Activated effector memory CD4-positive, alpha-beta T cell treated with Interleukin-2 at 50 U/mL for 16 hours (primary cell): ENCODE measurements at places on chromosomes 11 and 22.

- no peak for DNase-seq
Observed at GRCh38 chr22:48301421-48301820, 1526.3 kb downstream of the BRD1 start.

GRCh38 chr11:19931141-19931770 lies 218.6 kb downstream of the NAV2 start:
- DNase-seq: no peak

- DNase-seq: no peak
Observed at GRCh38 chr11:31964181-31964580, 126.7 kb upstream of the RCN1 start.

- DNase-seq: no peak
Observed at GRCh38 chr11:3674189-3674588, 3.0 kb upstream of the CHRNA10 start.

DNA sequence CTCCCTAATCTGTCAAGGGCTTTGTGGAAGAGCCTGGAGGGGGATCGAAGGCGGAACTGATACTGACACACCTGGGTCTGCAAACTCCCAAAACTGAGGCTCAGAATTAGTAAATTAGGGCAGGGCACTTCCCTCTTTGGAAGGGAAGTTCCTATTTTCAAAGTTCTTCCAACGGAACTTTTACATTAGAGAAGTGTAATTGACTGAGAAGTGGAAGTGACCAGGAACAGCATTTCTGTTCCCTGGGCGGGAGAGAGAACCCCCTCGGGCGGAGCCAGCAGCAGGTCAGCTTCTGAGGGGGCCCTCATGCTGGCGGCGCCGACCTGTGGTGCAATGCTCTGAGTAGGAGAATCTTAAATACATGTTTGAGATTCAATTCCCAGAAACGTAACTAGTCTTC lies 1.1 kb upstream of the CBL start:
- DNase-seq: no peak
